Lower lobe of right lung (tissue), 2 donors: ENCODE measurements at places on chromosomes 1 and 21. TPM values are rescaled to one million over a fixed set of nuclear protein-coding genes. Genes with fewer than 3 reads are reported as not detected.
A peak's percentile ranks its signal among the peaks of the same experiment; 100 is the strongest.

DNA sequence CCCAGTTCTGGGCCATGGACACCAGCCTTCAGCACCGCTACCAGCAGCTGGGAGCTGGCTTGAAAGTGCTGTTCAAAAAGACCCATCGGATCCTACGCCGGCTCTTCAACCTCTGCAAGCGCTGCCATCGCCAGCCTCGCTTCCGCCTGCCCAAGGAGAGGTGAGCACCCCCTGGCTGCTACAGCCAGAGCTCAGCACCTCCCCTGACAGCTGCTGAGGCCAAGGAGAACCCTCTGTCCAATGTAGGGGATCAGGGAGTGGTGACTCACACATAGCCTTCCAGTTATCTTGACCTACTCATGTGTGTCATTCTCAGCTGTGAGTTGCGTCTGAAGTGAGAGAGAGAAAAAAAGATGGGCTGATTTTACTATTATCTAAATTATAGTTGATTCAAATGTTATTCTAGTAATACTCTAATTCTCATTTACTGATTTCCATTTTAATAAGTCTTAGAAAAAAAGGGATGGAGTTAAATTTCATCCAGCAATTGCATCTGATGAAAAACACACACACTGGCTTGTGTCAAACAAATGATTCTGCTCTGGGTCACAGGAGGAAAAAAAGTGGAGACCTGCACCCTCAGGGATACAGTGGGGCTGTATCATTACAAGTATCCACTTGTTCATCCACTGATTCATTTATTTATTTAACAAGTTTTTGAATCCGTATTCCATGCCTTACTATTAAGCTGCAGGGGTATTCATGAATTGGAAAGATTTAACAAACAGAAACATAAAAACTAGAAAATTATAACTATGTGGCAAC lies 108.0 kb downstream of the BRINP2 start:
- no peaks in the 10 kb centered on the region for H3K36me3 ChIP-seq
- H3K4me3 ChIP-seq, result no peak overlapping the region
- DNase-seq, result no peak
- H3K27ac ChIP-seq, result no peak overlapping the region
- peaks cover 23% of the 10 kb centered on the region for H3K4me1 ChIP-seq

- H3K27me3 ChIP-seq, result peaks cover 52% of the 10 kb centered on the region
- peak; percentile 51 for DNase-seq
Measured at GRCh38 chr1:230425252-230426091, 660 bp downstream of the PGBD5 start.

GRCh38 chr1:156384007-156384406 lies 15.0 kb downstream of the RHBG start:
- no peak overlapping the region for H3K27ac ChIP-seq
- H3K36me3 ChIP-seq, result no peaks in the 10 kb centered on the region
- peaks cover 32% of the 10 kb centered on the region for H3K27me3 ChIP-seq
- H3K4me1 ChIP-seq, result no peaks in the 10 kb centered on the region
- no peak overlapping the region for H3K4me3 ChIP-seq

DNM3 gene
- 12.4 TPM for total RNA-seq

DNA sequence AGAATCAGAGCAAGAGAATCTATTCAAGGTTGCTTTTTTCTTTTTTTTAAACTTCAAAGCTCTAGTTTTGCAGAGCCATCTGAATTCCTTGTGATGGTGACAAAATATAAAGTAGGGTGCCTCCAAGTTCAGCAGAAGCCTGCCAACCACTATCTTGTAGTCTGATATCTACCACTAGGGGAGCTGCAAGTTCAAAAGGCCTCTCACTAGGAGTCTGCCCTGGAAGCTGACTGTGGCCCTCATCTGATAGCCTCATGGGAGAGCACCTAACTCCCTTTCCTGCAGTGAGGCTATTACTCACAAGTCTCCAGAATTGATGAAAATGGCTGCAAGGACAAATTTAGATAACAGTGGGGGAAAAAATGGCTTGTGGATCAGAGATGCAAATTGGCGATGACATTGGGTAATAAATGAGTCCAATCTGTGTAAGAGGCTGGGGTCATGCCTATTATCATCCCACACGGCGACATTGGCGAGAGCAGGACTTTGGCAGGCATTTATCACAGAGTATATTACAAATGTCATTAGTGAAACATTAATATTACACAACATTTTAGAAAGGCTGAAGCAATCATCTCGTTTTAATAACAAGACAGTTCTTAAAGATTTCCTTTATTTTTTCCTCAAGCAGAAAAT lies 10.7 kb upstream of the ZP4 start:
- no peak overlapping the region for H3K4me3 ChIP-seq
- no peak overlapping the region for H3K27ac ChIP-seq
- DNase-seq, result no peak
- no peaks in the 10 kb centered on the region for H3K36me3 ChIP-seq
- no peaks in the 10 kb centered on the region for H3K4me1 ChIP-seq

ABCA4 gene
- 1.9 TPM for total RNA-seq

DNA sequence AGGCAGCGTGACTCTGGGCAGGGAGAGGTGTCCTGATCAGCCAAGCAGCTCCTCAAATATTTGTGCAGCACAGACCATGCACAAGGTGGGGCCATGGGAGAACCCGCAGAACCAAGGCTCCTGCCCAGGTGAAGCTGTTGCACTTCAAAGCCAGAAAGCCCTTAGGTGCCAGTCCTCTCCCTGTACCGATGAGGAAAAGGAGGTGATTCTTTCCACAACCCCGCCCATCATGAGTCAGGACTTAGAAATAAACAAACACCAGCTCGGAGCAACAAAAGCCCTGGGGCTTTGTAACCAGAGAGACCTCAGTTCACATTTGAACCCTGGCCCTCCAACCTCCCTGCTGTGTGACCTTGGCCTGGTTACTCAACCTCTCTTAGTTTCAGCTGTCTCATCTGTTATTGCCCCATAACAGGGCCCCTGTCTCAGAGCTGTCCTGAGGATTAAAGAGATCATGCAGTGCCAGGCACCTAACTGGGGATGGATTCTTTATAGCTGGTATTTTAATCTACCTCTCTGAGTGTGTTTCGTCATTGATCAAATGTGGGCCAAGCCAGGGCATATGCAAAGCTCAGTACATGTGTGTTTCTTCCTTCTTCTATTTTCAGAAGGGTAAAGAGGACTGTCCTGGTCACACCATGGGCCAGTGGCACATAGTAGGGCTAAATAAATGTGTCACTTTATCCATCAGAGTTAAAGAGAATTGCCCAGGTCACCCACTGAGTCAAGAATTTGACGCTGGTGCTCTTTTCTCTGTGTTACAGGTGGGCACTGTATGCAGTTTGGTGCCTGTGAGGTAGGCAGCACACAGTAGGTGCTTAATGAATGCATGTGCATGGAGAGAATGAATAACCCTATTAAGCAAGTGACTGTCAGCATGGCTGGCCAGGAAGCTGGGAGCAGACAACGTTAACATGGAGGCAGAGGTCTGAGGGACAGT lies 1.4 kb downstream of the LDLRAD1 start:
- peak; percentile 59 for DNase-seq
- H3K36me3 ChIP-seq, result no peaks in the 10 kb centered on the region
- H3K4me1 ChIP-seq, result no peaks in the 10 kb centered on the region
- no peak overlapping the region for H3K4me3 ChIP-seq
- H3K27ac ChIP-seq, result peak overlapping the region; percentile 11
- no peaks in the 10 kb centered on the region for H3K27me3 ChIP-seq

HMGN2 gene
- 326 TPM for total RNA-seq

GRCh38 chr21:41945982-41946381 lies 7.8 kb downstream of the C2CD2 start:
- H3K4me1 ChIP-seq, result peaks cover 18% of the 10 kb centered on the region
- DNase-seq, result no peak
- H3K36me3 ChIP-seq, result peaks cover 7% of the 10 kb centered on the region
- no peak overlapping the region for H3K27ac ChIP-seq

MYCL gene
- 3.9 TPM for total RNA-seq

GCSAML gene
- total RNA-seq, result 2.2 TPM

AMPD1 gene
- total RNA-seq, result 0.21 TPM

- no peaks in the 10 kb centered on the region for H3K4me1 ChIP-seq
- H3K27me3 ChIP-seq, result no peaks in the 10 kb centered on the region
- no peaks in the 10 kb centered on the region for H3K36me3 ChIP-seq
Measured at GRCh38 chr1:147565189-147565980, 24.1 kb downstream of the BCL9 start.

DNA sequence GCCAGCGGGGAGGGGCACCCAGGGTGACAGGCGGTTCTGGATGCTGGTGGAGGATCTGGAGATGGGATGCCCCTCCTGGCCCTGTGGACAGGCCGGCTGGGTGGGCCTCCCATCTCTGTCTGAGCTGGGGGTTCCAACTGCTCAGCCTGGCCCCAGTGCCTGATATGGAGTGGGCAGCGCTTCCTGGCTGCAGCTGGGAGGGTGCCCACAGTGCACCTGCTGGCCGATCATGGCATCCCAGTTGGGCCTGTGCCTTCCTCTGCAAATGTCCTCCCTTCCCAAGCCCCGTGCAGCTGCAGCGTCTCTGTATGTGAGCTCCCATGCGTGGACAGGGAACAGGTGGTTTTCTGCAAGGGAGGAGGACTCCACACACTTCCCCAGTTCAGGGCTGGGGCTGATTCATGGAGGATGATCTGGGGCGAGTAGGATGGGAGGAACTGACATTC lies 2.1 kb downstream of the PFKL start:
- no peaks in the 10 kb centered on the region for H3K27me3 ChIP-seq
- H3K4me3 ChIP-seq, result no peak overlapping the region

GRCh38 chr1:195789321-195789720 lies 818.9 kb downstream of the KCNT2 start:
- no peak overlapping the region for H3K27ac ChIP-seq
- no peaks in the 10 kb centered on the region for H3K27me3 ChIP-seq
- H3K36me3 ChIP-seq, result no peaks in the 10 kb centered on the region
- no peak overlapping the region for H3K4me3 ChIP-seq
- H3K4me1 ChIP-seq, result no peaks in the 10 kb centered on the region

CFAP74 gene
- total RNA-seq, result 6.6 TPM

DARS2 gene
- 17.1 TPM for total RNA-seq

- no peaks in the 10 kb centered on the region for H3K36me3 ChIP-seq
- H3K27ac ChIP-seq, result no peak overlapping the region
- DNase-seq, result no peak
- H3K27me3 ChIP-seq, result no peaks in the 10 kb centered on the region
Measured at GRCh38 chr1:115251340-115251748, 86.7 kb downstream of the NGF start.

DNA sequence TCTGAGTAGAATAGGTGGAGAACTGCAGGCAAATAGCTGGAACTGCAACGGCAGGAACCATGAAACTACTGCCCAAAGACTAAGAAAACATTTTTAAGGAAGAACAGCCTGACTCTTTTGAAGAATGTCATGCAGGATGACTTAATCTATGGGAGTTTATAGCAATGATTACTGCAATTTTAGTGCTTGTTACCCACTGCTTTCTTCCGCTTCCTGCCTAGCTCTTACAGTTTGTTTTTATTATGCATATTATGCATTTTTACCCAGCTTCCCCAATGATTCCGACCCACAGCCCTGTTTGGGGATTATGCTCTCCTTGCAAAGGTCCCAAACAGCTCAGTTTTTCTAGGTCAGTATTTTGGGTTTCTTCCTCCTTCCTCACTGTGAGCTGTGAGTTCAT lies 71.2 kb downstream of the PCNX2 start:
- H3K4me1 ChIP-seq, result no peaks in the 10 kb centered on the region
- H3K27ac ChIP-seq, result no peak overlapping the region
- H3K27me3 ChIP-seq, result no peaks in the 10 kb centered on the region
- DNase-seq, result no peak

GRCh38 chr1:53371851-53372250 lies 44.0 kb upstream of the LRP8 start:
- H3K4me3 ChIP-seq, result no peak overlapping the region
- no peaks in the 10 kb centered on the region for H3K36me3 ChIP-seq
- H3K27ac ChIP-seq, result no peak overlapping the region
- no peak for DNase-seq
- H3K4me1 ChIP-seq, result peaks cover 6% of the 10 kb centered on the region

- no peak overlapping the region for H3K27ac ChIP-seq
- no peak overlapping the region for H3K4me3 ChIP-seq
- peaks cover 17% of the 10 kb centered on the region for H3K4me1 ChIP-seq
- no peaks in the 10 kb centered on the region for H3K27me3 ChIP-seq
Measured at GRCh38 chr1:109490029-109490933, 3.6 kb upstream of the CYB561D1 start.

- H3K27ac ChIP-seq, result no peak overlapping the region
- no peak for DNase-seq
- H3K27me3 ChIP-seq, result no peaks in the 10 kb centered on the region
- H3K4me3 ChIP-seq, result no peak overlapping the region
- no peaks in the 10 kb centered on the region for H3K36me3 ChIP-seq
- H3K4me1 ChIP-seq, result no peaks in the 10 kb centered on the region
Measured at GRCh38 chr1:214645712-214646111, 42.7 kb downstream of the CENPF start.

GRCh38 chr1:108815566-108815965 lies 41.3 kb downstream of the AKNAD1 start:
- no peak overlapping the region for H3K4me3 ChIP-seq
- H3K36me3 ChIP-seq, result peaks cover 15% of the 10 kb centered on the region
- peaks cover 17% of the 10 kb centered on the region for H3K4me1 ChIP-seq
- H3K27ac ChIP-seq, result peak overlapping the region; percentile 76
- no peak for DNase-seq

GRCh38 chr1:3955196-3955772 lies 55.2 kb upstream of the C1orf174 start:
- H3K27me3 ChIP-seq, result peaks cover 22% of the 10 kb centered on the region
- DNase-seq, result no peak
- no peaks in the 10 kb centered on the region for H3K4me1 ChIP-seq
- no peaks in the 10 kb centered on the region for H3K36me3 ChIP-seq
